ENCODE measurements at places on chromosomes 1 and 21.

GRCh38 chr1:69077633-69078032, 490.1 kb upstream of the LRRC7 start:
- DNase-seq, result no peak

DNA sequence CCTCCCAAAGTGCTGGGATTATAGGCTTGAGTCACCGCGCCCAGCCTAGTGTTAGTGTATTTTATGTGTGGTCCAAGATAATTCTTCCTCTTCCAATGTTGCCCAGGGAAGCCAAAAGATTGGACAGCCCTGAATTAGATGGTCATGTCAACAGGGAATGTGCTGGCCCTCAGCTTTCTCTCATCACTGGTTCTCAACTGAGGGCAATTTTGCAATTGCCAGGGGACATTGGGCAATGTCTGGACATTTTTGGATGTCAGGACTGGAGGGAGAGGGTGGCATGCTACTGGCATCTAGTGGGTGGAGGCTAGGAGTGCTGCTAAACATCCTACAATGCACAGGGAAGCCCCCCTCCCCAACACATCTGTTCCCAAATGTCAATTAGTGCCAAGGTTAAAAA, 95.0 kb downstream of the LAMC2 start:
- no peak for DNase-seq

- DNase-seq, result no peak
These were observed 250.6 kb upstream of the RRP15 start for GRCh38 chr1:218034468-218034867.

DNA sequence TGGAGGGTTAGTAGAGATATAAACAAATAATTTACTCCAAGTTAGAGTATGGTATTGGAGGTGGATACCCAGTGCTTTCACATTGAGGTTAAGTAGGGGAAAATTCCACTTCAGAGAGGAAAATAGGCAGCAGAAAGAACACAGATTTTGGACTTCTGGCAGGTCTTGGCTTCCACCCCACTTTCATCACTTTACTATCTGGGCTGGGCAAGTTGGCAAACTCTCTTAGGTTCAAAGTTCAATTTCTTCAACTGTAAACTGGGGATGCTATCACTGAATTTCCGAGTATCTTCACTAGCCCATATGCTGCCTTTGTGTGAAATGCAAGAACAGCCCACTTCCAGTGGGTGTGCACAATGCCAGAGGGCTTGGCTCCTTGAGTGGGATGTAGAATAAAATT, 214.9 kb downstream of the GABPA start:
- no peak for DNase-seq
